ENCODE measurements at places on chromosomes 6 and 20. TPM values are rescaled to one million over a fixed set of nuclear protein-coding genes. Genes with fewer than 3 reads are reported as not detected.
A peak's percentile ranks its signal among the peaks of the same experiment; 100 is the strongest.

DNA sequence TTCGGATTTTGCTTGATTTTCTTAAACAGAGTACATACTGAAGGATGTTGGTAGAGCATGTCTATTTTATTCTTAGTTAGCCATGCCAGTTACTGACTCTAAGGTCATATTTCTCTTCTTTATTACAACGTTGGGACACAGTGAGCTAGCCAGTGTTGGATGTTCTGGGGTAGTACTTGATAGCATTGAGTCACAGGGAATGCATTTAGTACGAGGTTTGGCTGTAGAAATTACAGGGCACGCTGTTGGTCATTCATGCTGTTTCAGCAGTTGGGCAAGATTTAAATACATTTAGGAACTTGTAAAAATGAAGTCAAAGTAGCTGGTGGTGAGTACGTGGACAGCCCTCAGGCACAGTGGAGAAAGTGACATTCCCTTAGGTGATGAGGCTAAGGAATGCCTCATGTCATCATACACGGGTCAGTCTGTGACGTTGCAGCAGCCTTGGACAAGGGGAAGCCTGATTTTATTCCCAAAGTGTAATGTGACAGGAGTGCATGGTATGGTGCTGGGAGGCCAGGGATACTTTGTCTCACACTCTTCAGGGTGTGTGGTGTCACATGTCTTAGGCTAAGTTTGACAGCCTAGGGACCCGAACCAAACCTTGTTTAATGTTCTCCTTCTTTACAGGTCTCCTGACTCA is 57.7 kb upstream of the SLC22A1 start:
- DNase-seq: no peak
- no peaks in the 10 kb centered on the region for H3K27me3 ChIP-seq
- H3K4me3 ChIP-seq: no peak overlapping the region

DNA sequence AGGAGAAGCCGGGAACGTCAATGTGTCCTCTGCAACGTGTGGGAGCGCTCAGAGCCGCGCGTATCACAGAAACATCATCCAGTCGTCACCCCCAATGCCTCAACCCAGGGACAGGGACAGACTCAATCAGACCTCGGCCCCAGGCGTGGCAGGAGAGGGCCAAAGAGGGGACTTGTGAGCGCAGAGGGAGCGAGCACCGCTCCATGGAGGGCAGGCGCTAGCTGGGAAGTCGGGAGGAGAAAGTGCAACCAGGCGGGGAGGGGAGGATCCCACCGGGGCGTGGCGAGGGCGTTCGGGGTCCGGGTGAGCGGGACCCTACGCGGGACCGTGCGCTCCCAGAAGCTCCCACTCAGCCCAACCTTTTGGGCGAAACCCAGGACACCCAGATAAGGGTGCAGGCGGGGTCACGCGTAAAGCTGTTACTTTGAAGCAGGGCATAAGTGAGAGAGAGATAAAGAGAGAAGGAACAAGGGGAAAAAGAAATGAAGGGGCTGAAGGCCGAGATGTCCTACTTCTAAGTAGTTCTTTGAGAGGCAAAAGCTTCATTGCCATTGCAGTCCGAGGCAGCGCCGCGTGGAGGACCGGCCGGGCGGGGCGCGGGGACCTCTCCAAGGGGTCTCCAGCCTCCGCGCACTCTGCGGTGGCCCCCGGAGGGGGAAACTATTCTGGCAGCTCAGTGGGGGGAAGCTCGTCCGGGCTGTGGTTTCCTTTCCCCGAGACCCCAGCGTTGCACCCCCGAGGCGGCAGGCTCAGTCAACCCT is 862 bp upstream of the SOBP start:
- H3K36me3 ChIP-seq: no peaks in the 10 kb centered on the region
- H3K27me3 ChIP-seq: no peaks in the 10 kb centered on the region
- peak overlapping the region; percentile 80 for H3K4me3 ChIP-seq
- peak overlapping the region; percentile 91 for H3K27ac ChIP-seq

DNA sequence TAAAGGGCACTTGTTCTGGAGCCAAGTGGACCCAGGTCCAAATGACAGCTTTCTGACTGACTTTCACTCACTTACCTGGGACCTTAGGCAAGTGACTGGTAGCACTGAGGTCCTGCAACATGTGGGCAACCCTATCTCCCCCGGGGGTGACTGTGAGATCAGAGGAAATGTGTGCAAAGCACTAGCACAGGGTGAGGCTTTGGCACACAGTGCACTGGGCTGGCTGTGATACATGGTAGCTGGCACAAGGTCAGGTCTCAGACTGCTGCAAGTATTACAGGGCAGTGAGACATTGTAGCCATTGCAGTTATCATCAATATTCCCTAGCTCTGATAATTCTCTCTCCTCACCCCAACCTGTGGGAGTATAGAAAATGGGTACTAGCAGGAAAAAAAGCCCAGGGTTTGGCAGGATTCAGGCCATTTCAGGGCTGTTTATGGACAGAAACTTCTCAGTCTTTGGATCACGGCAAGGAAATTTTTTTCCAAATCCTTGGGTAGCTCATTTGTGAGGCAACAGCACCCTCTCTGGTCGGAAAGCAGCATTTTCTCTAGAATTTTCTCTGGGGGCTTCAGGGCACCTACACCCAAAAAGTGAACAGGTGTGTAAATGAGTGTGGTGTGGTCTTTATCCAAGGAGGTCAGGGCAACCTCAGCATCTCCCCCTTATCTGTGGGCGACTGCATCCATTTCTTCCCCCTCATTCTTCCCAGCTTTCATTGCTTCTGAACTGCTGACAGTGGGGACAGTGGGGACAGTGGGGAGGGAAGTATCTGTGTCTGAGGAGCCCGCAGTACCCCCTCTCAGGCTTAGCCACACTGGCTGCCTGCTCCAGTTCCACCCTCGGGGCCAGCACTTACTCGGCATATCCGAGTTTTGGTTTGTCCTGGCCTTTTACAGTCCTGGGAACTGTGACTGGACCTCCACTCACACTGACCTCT is 148.7 kb upstream of the PHACTR3 start:
- no peaks in the 10 kb centered on the region for H3K36me3 ChIP-seq
- DNase-seq: no peak
- H3K27me3 ChIP-seq: no peaks in the 10 kb centered on the region
- H3K27ac ChIP-seq: no peak overlapping the region

- H3K4me3 ChIP-seq: no peak overlapping the region
- no peaks in the 10 kb centered on the region for H3K27me3 ChIP-seq
- no peaks in the 10 kb centered on the region for H3K4me1 ChIP-seq
- no peak overlapping the region for H3K27ac ChIP-seq
- no peak for DNase-seq
Measured at GRCh38 chr6:168950858-168951214, 302.8 kb downstream of the THBS2 start.

DNA sequence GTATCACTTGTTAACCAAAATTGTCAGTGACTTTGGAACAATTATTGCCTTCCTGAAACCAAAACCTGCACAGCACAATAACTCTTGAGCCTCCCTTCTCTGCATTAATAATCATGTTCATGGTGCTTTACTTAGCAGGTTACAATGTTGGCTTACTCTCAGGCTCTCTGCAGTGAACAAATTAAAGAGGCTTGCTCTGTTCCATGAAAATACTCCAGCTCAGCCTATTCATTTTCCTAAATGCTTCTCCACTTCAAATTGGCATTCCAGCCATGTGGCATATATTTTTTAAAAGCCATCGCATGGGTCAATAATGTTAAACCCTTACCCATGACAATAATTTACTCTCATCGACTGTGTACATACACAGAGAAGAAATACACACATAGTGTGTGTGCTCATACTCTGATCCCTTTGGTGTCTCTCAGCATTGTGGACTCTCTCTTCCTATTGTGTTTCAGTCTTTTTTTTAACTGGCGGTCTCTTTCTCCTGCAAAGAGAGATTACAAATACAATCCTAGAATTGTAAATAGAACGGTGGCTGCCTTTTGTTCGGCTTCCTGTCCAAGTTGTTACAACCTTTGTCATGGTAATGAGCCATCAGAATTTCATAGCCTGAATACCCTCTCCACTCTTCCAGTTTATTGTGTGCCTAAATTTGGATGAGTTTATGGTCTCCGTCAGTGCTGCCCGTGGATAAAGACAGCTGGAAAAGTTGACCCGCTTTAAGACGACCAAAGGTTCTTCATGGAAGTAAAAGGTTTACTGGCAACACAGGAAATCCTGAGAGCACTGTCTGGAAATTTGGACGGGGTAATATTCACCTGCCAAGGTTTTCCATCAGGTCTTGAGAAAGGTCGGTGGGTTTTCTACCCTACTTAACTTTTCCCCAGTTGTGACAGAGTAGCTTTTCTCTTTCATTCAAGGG is 263.6 kb downstream of the CD83 start:
- H3K27me3 ChIP-seq: no peaks in the 10 kb centered on the region
- H3K4me3 ChIP-seq: no peak overlapping the region
- H3K27ac ChIP-seq: no peak overlapping the region
- no peaks in the 10 kb centered on the region for H3K36me3 ChIP-seq

DNA sequence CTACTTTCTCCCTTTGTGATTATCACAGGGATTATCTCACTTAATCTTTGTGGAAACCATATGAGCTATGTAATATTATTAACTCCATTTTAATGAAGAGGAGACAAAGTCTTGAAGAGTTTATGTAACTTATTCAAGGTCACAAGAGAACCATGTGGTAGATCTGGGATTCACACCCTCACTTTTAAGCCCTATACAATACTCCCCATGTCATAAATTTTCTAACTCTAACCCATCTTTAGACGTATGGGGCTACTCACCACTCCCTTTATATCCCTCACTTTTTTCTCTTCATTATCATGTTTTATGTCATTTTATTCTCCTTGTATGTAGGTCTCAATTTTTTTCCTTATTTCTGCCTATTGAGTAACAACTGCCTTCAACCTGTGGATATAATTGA is 126.4 kb upstream of the AHI1 start:
- no peak overlapping the region for H3K4me3 ChIP-seq
- H3K4me1 ChIP-seq: no peaks in the 10 kb centered on the region
- H3K27ac ChIP-seq: no peak overlapping the region
- H3K36me3 ChIP-seq: no peaks in the 10 kb centered on the region
- H3K27me3 ChIP-seq: no peaks in the 10 kb centered on the region

- no peaks in the 10 kb centered on the region for H3K36me3 ChIP-seq
- no peak for DNase-seq
- H3K27me3 ChIP-seq: peaks cover 37% of the 10 kb centered on the region
- no peak overlapping the region for H3K27ac ChIP-seq
- peak overlapping the region; percentile 41 for H3K4me3 ChIP-seq
Measured at GRCh38 chr6:108114841-108115597, 40.5 kb upstream of the OSTM1 start.

DNA sequence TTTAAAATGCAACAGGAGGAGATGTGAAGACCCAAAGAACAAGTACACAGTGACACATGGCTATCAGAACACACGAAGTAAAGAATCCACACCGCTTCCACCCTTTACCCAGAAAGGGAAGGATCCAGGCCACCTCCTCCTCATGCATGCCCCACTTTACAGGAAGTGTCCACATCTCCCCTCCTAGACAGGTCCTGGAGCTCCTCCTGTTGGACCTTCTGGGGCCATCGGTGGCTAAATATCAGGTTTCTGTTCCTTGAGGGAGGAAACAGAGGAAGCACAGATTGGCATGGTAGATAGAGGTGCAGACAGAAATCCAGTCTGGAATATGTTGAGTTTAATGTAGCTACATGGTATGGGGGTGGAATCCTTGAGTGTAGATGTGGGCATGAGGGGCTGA is 10.9 kb downstream of the NINL start:
- no peak overlapping the region for H3K4me3 ChIP-seq
- DNase-seq: no peak
- H3K4me1 ChIP-seq: no peaks in the 10 kb centered on the region
- no peak overlapping the region for H3K27ac ChIP-seq
- no peaks in the 10 kb centered on the region for H3K27me3 ChIP-seq

DNA sequence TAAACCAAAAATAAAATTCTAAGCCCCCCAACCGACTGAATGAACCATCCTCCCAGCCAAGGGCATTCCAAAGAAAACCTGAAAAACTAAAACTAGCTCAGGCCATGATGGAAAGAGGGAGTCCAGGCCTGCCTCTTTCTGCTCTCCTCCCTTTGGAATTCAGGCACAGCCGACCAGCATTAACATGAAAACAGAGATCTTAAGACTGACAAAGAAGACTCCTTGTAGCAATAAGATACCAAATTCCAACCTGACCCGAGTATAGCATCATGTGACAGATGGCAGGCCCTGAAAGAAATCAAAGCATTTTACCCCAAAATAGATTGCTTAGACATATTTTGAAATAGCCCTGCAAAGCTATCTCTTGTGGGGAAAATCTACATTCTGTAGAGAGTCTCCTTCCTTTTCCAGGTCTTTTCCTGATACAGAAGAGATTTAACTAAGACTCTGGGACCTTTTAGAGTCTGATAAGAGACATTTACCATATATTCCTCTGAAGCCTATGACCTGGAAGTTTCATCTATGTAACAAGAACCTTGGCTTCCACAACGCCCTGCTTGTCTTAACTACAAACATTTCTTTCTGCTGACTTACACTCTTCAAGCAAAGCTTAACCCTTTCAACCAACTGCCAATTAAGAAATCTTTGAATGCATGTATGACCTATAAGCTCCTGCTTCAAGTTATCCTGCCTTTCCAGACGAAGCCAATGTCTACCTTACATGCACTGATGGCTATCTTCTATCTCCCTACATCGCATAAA is 22.2 kb upstream of the TXLNB start:
- no peaks in the 10 kb centered on the region for H3K27me3 ChIP-seq
- H3K36me3 ChIP-seq: no peaks in the 10 kb centered on the region
- no peak overlapping the region for H3K27ac ChIP-seq
- H3K4me3 ChIP-seq: no peak overlapping the region
- no peaks in the 10 kb centered on the region for H3K4me1 ChIP-seq

DNA sequence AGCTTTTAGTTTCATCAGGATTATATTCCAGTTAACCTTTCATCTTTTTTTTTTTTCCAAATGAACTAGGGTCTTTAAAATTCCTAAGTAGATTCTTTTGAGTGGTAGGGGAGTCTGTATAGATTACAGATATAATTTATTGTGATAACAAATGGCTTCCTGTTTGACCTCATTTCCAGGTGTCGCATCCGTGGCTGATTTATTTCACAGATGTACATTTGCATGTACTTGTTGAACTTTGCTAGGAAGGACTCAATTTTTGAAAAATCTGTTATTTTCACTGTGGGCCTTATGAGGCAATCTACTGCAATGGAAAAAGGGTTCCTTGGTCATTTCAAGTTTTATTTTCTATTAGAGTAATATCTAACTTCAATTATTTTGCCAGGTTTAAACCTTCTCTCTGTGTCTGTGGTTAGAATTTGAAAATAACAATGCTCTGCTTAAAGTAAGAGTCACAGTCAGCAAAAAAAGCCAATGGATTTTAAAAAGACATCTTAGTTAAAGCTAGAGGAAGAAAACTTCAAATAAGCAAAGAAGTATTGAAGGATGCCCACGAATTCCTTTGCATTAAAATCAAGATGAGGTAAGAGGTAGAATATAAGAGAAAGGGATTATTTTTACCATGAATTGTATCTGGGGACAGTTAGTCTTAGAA is 57.9 kb downstream of the SAMD5 start:
- no peaks in the 10 kb centered on the region for H3K4me1 ChIP-seq
- DNase-seq: no peak
- no peaks in the 10 kb centered on the region for H3K27me3 ChIP-seq
- H3K4me3 ChIP-seq: no peak overlapping the region

- DNase-seq: no peak
- no peak overlapping the region for H3K4me3 ChIP-seq
Measured at GRCh38 chr20:48265791-48266190, 480.5 kb upstream of the SULF2 start.

- no peak overlapping the region for H3K27ac ChIP-seq
- no peak overlapping the region for H3K4me3 ChIP-seq
- no peaks in the 10 kb centered on the region for H3K27me3 ChIP-seq
Measured at GRCh38 chr6:148727104-148727503, 19.7 kb upstream of the UST start.

- H3K27me3 ChIP-seq: no peaks in the 10 kb centered on the region
- no peak for DNase-seq
Measured at GRCh38 chr6:96582436-96582835, 19.5 kb downstream of the FHL5 start.

The SULF2 gene
- 57.8 TPM for total RNA-seq

The DEFB124 gene
- not detected for total RNA-seq

The TNF gene
- 0.51 TPM for total RNA-seq

The HDGFL1 gene
- total RNA-seq: not detected

The OPRM1 gene
- total RNA-seq: not detected

Data from right atrium auricular region (tissue), 2 donors.